ENCODE measurements at places on chromosomes 16 and 17.

DNA sequence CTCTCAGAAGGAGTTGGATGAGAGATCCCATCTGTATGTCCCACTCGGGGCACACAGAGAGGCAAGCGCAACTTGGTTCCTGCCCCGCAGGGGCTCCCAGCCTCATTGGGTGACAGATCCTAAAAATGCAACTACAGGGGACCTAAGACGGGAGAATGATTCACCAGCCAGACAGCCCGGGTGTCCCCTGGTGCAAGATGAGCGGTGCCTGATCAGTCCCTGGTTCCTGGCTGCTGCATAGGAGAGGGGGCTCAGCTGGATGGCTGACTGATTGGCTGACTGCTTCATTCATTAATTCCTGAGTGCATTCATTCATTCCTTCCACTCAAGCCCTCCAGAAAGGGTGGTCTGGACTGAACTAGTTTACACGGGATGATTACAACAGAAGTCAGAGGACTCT is 22.0 kb downstream of the WNT3 start:
- no peak for DNase-seq

DNA sequence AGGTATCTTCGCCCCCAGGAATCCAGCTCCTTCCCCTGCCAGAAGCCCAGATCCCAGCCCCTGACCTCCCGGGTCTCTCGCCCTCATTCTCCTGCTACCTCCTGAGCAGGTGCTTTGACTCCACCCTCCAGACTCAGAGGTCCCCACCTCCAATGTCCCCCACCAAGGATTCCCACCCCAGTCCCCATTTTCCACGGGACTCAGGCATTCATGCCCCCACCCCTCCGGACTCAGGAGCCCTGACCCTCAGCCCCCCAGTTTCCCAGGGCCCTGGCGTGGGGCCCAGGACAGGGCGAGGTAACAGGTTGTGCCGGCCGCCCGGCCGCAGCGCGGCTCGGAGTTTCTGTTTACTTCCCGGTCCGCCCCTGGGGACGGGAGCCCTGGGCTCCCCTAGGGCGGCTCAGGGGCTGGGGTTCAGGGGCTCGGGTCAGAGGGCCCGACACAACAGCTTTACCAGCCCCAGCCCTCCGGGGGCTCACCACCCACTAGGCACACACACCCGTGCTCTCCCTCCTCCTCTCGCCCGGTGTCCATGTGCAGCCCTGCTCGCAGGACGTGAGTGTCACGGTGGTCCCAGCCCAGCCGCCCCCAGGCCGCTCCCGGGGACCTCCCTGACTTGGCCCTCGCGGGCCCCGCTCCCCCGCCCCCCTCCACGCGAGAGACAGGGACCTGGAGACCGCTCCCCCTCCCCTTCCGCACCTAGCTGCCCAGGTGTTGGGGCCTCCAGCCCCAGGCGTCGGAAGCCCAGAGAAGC is 595 bp downstream of the BICDL2 start:
- DNase-seq, result no peak

DNA sequence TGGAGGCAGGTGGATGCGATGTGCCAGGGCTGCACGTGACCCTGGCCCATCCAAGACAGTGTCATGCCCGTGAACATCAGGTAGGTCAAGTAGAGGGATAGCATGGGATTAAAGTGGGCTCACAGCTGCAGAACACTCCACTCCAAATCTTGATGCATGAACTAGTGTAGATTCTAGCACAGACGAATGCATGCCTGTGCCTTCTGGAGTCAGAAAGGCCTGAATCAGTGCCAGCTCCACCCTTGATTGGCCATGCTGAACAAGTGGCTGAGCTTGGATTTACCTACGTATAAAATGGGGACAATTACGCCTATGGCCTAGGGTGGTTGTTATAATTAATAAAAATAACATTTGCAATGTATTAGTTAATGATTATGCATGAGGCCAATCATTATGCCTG is 10.6 kb downstream of the IRX3 start:
- no peak for DNase-seq

GRCh38 chr17:63151941-63152523 is 186.0 kb downstream of the TANC2 start:
- DNase-seq, result no peak

DNA sequence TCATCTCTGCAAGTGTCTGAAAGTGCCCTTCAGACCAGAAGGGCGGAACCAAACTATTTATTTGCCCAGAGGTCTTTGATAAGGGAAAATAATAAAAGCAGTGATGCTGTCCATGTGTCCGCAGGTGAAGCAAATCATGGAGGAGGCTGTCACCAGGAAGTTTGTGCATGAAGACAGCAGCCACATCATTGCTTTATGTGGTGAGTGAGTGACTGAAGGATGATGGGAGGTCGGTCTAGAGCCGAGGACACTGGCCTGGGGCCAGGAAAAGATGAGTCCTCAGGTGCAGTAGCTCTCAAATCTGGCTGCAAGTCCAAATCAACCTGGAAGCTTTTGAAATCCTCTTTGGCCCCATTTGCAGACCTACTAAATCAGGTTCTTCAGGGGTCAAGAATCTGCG is 6.1 kb downstream of the SGSM2 start:
- no peak for DNase-seq

DNA sequence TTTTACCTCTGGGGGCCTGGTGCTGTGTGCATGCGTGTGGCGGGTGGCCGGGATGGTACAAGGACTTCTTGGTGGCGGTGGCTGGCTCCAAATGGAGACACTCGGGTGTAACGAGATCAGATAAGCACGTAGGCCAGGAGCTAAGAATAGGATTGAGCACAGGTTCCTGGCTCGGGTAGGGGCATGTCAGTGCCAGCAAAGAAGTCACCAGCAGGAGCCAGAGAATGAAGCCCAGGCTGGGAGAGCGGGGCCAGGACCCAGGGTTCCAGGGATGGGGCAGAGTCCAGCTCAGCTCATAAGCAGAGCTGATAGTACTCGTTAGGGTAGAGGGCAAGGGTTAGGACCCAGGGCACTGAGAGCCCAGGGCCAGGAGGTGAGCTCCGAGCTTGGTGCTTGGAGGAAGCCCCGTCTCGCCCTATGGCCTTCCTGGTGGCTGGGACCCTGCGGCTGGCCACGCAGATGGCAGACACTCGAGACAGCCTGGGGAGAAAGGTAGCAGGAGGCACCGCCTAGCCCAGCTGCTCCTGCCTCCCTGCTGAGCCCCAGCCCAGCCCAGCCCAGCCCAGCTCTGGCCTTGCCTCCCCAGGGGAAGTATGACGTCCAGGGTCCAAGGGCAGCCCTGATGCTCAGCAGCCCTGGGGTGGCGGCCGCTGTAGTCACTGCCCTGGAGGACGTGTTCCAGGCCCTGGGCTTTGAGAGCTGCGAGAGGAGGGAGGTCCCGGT is 8.9 kb downstream of the ZNF213 start:
- DNase-seq, result no peak

GRCh38 chr17:20154286-20155000 is 145.3 kb downstream of the SPECC1 start:
- no peak for DNase-seq

GRCh38 chr17:66169839-66170238 is 22.1 kb downstream of the CEP112 start:
- no peak for DNase-seq

DNA sequence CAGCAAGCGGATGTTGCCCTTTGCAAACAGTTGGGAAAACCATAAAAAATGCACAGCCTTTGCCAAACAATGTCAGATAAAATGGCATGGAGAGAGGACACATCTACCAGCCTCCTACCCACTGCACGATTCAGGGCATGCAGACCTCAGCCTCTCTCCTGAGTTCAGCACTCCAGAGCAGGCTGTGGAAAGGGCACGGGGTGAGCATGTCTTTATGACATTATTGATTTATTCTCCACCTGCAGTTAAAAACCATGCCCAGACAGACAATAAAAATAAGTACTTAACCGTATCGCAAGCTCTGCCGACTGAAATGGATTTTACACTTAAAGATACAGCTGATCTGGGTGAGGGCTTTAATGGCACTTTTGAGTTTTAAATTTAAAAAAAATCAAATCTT is 127.1 kb downstream of the MAF start:
- no peak for DNase-seq

DNA sequence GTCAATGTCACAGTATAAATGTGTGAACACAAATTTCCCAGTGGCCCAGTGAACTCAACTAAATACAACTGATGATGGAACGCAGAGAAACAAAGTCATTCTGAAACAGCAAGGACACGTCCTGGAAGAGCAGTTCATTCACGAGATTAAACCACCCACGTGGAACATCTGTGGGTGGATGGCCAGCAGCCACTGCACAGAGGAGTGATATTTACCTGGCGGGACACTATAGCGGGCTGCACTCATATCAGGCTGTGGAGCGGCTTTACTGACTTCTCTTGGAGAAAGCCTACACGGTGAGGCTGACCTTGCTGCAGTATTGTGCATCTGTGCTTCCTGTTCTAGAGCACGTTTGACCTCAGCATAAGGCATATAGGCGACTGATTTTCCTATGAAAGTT is 87.3 kb downstream of the TTC19 start:
- DNase-seq, result no peak

DNA sequence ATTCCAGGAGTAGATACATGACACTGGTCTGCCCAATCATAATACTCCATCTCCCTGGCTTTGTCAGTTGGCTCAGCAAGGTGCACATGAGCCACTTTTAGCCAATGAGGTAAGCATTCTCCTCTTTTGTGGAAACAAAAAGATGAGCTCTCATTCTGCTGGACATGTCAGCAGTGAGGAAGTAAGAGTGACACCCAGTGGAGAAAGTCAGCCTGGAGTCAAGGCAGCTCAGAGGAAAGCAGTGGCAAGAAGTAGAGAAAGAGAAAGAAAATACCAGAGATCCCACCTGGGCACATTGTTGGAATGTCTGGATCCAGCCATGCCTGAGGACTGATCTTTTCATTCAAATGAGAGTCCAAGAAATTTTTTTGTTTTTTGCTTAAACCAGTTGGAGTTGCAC is 496.9 kb upstream of the C16orf82 start:
- no peak for DNase-seq

- no peak for DNase-seq
Observed at GRCh38 chr16:50210266-50211038, 55.9 kb upstream of the ADCY7 start.

DNA sequence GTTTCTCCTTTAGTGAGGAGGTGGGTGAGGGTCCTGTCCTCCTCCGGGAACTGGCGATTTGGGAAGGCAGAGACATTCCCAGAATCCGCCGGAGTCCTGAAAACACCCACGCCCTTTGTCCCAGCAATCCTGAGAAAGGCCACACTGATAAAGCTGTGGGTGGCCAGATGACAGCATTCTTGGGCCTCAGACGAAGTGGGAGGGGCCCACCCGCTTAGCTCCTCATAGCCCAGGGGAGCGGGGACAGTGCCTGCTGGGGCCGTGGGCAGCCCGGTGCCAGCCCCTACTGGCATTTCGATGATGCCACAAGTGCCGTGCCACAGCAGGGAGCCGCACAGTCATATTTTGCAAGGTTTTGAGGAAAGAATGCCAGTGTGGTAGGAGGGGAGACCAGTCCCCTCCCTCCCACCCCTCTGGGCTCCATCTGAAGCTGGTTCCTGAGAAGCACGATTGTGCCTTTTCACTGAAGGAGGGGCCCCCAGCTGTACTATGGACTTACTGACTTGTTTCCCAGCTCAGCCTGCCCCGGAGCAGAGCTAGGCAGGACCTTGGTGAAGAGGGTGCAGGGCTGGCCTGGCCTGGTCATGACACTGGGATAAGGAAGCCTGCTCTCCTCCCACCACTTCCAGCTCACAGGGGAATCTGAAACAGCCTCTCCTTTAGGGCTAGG is 20.9 kb upstream of the MPRIP start:
- DNase-seq, result no peak

GRCh38 chr17:40309031-40309948 is at the start of gene RARA:
RARA (plus strand) TSS chr17:40309180; CDS start chr17:40331219, 22,039 bp downstream.
- no peak for DNase-seq

DNA sequence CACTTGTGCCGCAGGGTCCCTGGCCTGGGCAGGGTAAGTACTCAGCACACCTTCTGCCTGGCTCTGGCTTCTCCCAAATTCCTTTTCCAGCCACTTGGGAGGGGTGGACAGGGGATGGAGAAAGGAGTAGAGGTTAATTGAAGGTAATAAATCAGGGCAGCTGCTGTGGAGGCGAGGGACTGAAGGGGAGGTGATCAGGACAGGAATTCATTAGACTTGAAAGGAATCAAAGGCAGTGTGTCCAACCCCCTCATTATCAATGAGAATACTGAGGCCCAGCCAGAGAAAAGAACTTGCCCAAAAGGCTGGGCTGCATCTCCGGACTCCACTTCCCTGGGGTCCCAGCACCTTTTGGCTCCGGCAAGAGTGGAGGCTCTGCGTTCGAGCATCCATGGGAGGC is 2.4 kb downstream of the SOST start:
- DNase-seq, result no peak

GRCh38 chr17:38748149-38748891 is at the start of gene PCGF2:
PCGF2 (minus strand) TSS chr17:38748336; CDS start chr17:38740402, 7,934 bp downstream.
- no peak for DNase-seq

DNA sequence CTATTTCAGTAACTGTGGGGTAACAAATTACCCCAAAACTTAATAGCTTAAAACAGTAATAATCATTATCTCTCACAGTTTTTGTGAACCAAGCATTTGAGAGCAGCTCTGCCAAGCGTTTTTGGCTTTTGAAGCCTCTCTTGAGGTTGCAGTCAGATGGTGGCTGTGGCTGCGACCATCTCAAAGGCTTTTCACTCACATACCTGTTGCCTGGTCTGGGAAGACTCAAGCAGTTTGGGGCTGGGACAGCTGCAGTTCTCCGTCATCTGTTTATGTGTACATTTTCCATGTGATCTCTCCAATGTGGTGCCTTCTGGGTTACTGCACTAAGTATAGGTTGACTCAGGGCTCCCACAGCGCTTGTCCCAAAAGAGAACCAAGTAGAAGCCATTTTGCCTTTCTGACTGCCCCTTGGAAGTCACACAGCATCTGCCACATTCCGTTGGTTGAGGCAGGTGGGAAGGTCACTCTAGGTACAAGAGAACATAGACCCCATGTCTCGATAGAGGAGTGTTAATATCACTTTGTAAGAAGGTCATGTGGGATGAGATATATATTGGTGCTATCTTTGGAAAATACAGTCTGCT is 49.6 kb downstream of the LDHD start:
- DNase-seq, result no peak

DNA sequence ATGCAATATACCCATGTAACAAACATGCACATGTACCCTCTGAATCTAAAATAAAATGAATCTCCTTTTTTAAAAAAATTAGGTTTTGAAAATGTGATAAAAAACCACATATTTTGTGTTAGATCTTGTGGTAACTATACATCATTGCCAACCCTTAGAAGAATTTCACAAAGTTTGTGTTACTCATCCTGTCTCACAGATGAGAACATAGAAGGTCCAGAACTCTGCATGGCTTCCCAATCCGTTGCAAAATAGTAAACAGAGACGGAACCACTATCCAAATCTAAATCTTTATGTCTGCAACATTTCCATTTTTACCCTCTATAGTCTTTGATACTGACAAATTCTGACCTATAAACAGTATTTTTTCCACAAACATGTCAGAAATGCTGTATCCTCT is 759.9 kb downstream of the KCNJ2 start:
- DNase-seq, result no peak
